Pulmonary artery endothelial cell (primary cell): ENCODE measurements at places on chromosomes 5 and 9.

GRCh38 chr5:1175801-1176472 is 25.5 kb upstream of the SLC6A19 start:
- no peak for DNase-seq

- DNase-seq, result no peak
These were observed 239.2 kb upstream of the TRIM32 start for GRCh38 chr9:116447934-116448333.

- DNase-seq, result no peak
These were observed 85.0 kb downstream of the SEMA4D start for GRCh38 chr9:89412951-89413350.

GRCh38 chr5:137078171-137078665 is 420.9 kb downstream of the SPOCK1 start:
- DNase-seq, result no peak

DNA sequence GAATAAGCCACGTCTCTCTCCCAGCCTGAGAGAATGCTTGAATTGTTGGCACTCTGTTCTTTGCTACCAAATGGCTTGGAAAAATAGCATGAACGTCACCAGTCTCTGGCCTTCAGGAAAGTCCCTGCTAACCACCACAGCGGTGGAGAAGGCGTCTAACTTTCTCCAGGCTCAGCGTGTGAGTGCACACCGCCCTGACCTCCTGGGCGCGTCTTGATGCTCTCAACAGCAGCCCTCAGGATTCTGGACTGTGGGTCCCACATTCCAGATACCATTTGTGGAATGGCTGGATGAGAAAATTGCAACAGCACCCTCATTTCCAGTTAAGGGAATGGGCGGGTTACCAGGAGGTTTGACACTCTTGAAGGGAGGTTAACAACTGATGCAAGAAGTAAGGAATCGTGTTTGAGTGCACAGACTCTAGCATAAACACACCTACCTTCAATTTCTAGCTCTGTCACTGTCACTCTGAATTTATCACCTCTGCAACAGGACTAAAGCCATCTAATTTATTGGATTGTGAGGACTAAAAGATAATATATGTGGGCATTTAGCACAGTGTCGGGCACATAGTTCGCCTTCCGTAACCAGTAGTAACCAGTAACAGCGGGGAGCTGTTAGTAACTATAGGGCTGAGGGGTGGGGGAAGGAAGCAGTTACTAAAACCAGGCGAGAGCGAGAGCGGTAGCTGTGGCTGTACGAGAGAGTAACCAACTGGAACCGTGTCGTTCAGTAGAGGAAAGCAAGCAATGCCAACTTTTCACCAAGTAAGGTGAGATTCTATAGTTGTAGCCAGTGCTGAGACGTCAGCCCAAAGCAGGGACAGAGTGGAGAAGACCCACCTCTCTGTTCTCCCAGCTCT is 807 bp upstream of the PLGRKT start:
- no peak for DNase-seq

GRCh38 chr5:75671506-75671905 is 45.7 kb downstream of the POC5 start:
- DNase-seq, result no peak

GRCh38 chr5:137604348-137605095 is 105.4 kb upstream of the SPOCK1 start:
- no peak for DNase-seq

GRCh38 chr5:44952376-44952775 is 143.6 kb downstream of the MRPS30 start:
- DNase-seq, result no peak

DNA sequence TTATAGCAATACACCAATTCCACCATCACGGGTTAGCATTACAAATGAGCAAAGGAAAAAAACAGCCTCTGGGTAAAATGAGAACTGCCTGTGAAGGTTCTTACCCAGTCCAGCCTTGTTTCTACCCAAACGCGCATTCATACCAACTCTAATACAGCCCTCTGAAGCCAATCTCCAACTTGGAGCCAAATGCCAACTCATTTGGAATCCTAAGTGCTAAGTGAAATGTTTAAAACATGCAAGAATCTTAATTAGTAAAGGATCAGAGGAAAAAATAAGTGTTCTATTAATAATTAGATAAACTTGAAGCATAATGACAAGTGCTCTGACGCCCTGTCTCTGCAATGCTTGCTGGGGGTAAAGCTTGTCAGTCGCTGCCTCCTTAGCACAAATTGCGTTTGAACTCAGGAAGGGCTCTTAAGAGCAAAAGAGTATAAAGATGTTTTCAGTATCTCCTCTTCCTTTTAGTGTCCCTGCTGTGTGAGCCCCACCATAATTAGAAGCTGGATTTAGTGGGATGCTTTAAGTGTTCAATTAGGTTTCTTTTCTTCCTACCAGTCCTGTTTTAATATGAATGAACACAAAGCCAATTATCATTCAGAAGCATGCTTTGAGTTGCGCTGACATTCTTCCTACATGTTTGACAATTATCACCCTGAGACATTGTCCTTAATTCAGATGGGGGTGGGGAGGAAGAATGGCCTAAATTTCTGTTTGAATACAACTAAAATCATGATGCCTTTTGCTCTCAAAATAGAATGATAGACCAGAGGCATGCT is 537.6 kb downstream of the DTWD2 start:
- DNase-seq, result no peak

- no peak for DNase-seq
These were observed 30.3 kb downstream of the LHFPL2 start for GRCh38 chr5:78618303-78618702.

GRCh38 chr5:137190441-137190840 is 308.7 kb downstream of the SPOCK1 start:
- no peak for DNase-seq

DNA sequence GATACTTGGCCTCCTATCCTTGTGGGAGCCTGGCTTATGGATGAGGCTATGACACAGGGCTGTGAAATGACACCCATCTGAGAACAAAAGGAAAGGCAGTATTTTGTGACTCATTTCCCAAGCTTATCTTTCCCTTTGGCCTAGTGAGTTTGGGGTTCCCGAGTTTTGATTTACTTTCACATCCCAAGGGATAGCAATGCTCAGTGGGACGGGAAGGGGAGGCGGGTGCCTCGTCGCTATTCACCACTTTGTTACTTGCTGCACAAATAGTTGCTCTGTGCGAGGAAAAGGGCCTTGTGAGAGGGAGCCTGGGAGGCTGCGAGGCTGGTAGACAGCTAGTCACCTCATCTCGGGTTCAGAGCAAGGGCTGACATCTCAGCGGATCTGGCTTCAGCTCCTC is 59.1 kb upstream of the ENTREP1 start:
- DNase-seq, result no peak

- DNase-seq, result no peak
These were observed 47.9 kb upstream of the HSPA9 start for GRCh38 chr5:138623053-138623452.

DNA sequence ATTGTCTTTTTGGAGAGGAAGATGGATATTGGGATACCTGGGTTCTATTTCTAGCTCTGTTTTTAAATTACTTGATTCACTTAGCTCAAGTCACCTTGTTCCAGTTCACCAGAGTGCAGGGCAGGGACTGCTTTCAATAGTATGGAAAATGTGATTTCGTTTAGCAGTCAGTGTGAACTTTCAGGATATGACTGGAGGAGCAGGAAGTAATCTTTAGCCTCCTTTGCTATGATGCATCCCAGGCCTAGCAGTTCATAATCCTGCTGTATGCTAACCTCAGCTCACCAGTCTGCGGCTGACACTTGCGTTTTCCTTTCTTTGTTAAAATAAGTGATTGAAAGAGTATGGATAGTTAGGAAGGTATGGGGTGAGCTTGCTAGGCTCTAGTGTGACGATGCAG is 169.7 kb downstream of the ARHGAP26 start:
- peak; percentile 83 for DNase-seq

GRCh38 chr9:117403403-117403811 is 11.4 kb downstream of the ASTN2 start:
- no peak for DNase-seq

DNA sequence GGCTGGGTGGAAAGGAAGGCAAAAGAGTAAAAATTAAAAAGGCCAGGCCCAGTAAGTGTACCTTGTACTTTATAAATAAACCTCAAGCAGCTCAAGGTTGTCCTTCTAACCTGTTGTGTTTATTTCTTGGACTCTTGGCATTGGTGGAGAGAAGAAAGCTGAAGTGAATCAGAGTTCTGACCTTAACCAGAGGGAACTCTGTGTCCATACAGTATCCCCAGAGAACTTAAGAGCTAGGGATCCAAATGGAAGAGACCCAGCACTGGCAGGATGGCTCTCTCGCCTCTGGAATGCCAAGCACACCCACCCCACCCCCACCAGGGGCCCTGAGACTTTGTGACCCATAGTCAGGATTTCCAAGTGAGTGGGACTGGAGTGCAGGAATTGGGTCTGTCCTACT is 14.2 kb downstream of the NUDT2 start:
- no peak for DNase-seq

DNA sequence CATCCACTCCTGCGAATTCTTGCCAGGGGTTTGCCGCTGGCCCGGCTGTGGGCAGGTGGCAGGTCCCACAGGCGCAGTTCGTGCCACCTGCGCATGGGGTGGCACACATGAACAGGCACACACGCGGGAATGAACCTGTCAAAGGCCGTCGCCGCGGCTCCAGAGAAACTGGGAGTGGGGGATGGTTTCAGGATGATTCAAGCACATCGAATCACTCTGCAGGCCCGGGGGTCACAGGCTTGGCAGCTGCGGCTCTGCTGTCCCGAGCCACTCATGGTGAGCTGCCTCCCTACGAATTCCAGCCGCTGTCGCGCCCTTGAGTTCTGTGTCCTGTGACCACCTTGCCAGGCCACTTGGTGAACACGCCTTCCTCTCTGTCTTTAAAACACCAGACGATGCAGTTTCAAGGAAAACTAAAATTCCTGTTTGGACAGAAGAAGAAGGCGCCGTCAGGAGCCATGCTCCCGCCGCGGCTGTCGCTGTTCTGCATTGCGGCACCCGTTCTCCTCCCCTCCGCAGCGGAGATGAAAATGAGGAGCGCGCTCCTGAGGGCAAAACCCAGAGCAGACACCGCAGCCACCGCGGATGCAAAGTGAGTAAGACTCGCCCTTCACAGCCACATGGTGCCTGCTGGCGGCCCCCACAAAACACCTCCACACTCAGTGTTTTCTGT is 15.4 kb upstream of the EXOC3 start:
- no peak for DNase-seq

- DNase-seq, result no peak
These were observed 31.8 kb upstream of the PCA3 start for GRCh38 chr9:76732341-76732958.

- DNase-seq, result no peak
These were observed 55.2 kb upstream of the SHISAL2B start for GRCh38 chr5:64634997-64635686.

- DNase-seq, result no peak
These were observed 238.0 kb upstream of the PTGER4 start for GRCh38 chr5:40441733-40442132.

DNA sequence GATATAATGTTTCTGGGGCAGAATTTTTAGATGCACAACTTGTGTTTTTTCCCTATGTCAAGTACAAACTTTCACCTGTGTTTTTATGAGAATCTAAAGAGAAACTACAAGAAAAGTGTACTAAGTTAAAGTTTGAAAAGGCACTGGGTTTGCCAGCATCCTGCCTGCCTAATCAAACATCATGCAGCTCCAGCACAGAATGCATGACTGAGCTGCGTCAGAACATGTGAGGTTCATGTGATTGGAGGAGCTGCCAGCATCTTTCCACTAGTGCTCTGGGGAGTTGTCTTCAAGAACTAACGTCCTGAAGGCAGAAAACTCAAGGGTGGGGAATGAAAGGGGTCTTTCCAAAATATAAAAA is 46.1 kb upstream of the RIC1 start:
- DNase-seq, result peak; percentile 47

- no peak for DNase-seq
These were observed 16.3 kb downstream of the IL5 start for GRCh38 chr5:132526974-132527564.

DNA sequence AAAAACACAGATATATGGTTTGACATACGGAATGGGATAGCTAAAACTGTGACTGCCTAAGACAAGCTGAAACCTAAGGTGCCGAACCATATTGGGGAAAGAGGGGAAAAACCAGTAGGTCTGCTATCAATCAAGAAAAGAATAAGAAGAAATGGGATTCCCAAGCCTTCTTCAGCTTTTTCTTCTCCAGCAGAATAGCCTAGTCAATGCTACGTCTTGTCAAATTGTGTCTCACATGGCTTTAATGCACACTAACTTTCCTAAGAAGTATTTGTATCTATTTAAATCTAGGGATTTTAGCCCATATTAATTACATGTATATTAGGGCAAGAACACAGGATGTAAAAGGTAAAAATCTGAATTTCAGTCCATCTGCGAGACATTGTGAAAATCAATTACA is 797 bp upstream of the FBXO38 start:
- DNase-seq, result no peak

- DNase-seq, result no peak
These were observed 81.9 kb upstream of the DHFR start for GRCh38 chr5:80736730-80737129.

DNA sequence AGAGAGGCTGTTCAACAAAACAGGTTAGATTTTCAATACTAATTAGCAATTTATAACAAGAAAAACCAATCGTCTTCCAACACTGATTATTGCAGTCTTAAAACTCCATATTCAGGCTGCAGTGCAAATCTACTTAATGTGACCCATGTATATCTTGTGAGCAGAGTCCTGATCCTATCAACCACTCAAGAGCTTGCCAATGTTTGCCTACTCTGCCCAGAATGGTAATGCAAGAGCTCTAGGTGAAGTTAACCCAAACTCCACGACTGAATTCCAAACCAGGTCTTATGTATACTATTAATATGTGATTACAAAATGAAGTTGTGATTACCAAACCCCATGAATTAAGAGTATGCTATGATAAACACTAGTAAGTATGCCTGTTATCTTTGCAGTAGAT is 17.1 kb downstream of the EFNA5 start:
- DNase-seq, result no peak

- DNase-seq, result no peak
These were observed 583.9 kb downstream of the SEMA5A start for GRCh38 chr5:8961956-8962355.

GRCh38 chr9:114448706-114449105 is 56.6 kb downstream of the WHRN start:
- no peak for DNase-seq

DNA sequence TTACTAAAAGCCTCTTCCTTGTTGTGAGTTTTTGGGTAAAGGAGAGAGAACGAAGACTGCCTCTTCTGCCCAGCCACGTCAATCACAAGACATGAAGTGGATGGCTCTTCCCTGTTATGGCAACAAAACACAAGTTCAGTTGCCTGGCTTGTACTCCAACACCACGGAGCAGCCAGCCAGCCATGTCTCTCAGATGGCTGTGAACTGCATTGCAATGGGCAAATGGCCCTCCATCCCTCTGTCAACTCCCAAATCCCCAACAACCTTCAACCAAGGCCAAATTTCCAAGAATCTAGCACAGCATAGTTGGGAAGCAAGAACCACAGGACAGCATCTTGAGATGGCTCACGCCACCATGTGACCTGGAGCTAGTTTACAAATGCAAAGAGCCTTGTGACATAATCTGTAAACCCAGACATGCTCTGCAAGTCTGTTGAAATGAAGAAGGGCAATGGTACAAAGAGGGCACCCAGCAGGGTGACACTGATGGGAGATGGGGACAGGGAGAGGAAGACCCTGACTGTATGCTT is 53.9 kb downstream of the ZNF366 start:
- DNase-seq, result no peak

- peak; percentile 17 for DNase-seq
These were observed 34.1 kb upstream of the RAPGEF1 start for GRCh38 chr9:131773911-131774379.

GRCh38 chr5:139446956-139447779 is 7.8 kb upstream of the DNAJC18 start:
- no peak for DNase-seq
